Stimulated activated naive B cell treated with anti-CD40 and anti-IgM and Interleukin-4, amounts not matched to agents 10 μg/mL and 1 μg/mL and 100 μg/mL, for 72 hours (primary cell): ENCODE measurements at places on chromosomes 7 and 10.

- no peak for DNase-seq
Observed at GRCh38 chr7:113835367-113835766, 83.4 kb downstream of the PPP1R3A start.

- no peak for DNase-seq
Observed at GRCh38 chr7:141431711-141432110, 119.5 kb upstream of the AGK start.

GRCh38 chr10:85188770-85189484, 860.5 kb downstream of the CCSER2 start:
- DNase-seq: no peak

DNA sequence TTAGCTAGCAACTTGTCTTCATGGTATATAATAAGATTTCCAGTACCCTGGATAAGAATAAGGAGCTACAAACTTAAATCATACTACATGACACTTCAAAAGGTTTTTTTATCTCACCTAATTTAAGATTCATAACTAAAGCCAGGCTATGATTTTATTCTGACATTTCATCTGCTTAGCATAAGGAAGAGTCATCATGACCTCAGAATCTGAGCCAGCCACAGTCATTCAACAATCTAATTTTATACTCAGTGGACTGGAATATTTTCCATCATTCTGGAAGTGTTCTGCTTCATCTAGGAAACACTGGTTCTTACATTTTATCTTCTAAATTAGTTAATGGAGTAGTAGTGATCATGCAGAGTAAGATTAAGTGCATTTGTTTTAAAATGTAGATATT, 102.1 kb upstream of the KCND2 start:
- no peak for DNase-seq

DNA sequence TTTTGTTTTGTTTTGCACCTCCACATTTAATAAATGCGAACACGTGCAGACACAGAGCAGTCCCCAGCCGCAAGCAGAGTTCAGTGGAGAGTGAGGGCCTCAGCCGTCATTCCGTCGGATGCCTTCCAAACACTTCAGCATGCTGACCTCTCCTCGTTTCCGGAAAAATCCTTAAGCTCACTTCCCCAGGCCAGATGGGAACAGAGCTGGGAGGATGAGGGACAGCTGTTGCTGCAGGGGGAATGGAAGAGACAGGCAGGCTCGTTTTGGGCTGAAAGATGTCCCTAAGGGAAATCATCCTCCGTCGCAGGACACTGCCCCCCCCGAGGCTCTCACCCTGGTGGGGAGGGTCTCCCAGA, 17.2 kb upstream of the FGFR2 start:
- DNase-seq: no peak

DNA sequence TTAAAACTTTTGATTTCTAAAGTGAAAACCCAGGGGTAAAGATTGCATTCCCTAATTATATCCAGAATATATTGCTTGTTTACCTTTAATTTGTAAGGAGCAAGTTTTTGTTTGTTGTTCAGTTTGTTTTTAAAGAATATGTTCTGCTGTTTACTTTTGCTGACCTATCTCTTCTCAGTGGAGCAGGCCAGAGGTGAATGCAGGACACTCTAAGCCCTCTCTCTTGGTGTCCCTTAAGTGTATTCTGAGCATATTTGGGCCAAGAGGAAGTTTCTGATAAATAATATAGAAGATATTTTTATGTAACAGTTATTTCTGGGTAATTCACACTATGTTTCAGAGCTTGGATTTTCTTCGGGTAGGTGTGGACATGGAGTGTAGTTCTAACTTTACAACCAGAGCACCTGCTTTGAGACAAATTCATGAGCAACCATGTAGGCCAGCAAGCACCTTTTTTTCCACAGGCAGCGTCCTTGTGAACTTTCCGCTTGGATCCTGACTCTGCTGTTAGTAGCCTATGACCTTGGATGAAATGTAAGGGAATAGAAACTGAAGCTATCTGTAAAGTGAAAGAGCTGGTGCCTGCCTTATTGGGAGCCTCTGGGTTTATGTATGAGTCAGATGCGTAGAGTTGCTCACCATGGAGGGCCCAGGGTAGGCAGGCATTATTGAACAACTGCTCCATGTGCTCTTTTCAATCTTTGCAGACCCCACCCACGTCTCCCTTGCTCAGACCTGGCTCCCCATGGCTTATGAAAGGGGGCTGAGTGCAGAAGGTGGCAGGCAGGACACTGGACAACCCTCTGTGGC, 16.1 kb downstream of the OGDH start:
- DNase-seq: no peak

DNA sequence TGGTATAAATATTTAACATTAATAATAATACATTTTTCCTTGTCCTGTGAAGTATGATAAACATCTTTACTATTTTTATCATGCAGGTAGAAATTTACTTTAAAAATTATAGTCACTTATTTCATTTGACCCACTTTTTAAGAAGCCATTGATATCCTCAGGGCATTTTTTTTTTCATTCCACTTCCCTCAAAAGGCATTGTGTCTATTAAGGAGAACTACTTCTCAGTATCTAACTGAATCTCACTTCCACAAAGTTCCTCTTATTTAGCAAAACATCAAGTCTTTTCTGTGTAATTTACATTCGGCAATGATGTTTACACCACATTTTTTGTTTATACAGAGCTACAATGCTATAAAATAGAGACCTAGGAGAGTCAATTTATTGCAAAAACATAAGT, 388.2 kb upstream of the AKR1E2 start:
- no peak for DNase-seq

DNA sequence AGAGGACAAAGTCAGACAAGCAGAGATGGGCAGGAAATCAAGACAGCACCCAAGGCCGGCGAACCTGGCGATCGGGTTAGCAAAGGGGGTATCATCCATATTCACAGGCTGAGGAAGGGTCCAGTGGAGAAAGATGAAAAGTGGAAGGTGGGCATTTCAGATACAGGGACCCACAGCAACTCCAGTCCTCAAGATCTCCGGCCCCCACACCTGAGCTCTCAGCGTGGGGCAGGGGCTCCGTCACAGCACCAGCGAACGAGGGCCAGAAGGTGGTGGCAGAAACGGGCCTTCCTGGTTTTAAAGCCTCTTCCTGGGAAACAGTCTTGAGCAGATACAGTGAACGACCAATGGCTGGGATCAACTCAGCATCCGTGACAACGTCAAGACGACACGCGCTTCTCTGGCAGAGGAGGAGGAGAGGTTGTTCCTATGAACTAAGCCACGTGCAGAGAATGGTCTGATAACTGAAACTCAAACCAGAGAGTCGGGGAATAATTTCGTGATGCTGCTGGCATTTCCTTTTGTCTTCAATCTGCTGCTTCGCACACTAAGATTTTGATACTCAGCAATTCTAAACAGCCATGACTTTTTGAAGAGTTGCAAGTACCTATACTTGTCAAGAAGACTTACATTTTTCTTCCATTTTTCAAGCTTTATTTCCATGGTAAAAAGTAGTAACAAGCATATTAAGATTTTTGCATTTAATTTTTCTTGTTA, 219.8 kb downstream of the ZMYND11 start:
- DNase-seq: no peak

DNA sequence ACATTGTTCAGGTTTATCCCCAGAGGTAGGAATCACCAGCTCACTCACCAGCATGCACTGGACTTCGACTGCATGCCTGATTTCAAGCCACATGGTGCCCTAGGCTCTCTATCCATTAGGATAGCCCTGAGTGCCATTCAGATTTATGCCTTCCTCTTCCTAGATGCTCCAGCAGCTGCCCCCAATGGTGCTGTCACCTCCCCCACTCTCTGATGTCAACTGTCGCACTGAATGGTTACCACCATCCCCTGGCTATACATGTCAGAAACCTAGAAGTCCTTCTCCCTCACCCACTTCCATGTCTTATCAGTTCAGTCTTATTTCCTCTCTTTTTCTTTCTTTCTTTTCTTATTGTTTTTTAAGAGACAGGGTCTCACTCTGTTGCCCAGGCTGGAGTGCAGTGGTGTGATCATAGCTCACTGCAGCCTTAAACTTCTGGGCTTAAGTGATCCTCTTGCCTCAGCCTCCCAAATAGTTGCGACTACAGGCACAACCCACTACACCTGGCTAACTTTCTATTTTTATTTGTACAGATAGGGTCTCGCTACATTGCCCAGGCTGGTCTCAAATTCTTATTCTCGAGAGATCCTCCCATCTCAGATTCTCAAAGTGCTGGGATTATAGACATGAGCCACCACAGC, 2.9 kb downstream of the SFXN4 start:
- DNase-seq: no peak

GRCh38 chr10:74011770-74012169, 13.9 kb downstream of the VCL start:
- no peak for DNase-seq

GRCh38 chr10:92180399-92180798, 110.5 kb downstream of the CPEB3 start:
- no peak for DNase-seq
